NCI-H2029 treated with DMSO at 0.1 percent for 48 hours (cell line): ENCODE measurements at places on chromosomes 2 and 18.

DNA sequence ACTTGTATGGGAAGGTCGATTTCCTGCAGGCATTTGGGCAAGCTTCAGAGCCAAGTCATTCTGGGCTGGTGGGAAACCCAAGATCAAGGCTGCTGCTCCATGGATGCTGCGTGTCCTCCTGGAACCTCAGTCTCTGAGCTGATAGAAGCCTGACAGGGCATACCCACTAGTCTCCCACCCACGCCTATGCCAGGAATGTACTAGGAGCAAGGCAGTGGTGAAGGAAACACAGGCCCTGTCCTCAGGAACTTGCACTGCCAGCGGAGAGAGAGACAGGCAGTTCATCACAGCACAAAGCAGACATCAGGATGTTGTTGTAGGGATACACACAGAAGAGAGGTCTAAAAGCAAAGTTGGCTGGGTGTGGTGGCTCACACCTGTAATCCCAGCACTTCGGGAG is 84.2 kb downstream of the PLB1 start:
- no peak for DNase-seq

- DNase-seq: no peak
Measured at GRCh38 chr18:61664419-61665084, 228.3 kb downstream of the RNF152 start.

DNA sequence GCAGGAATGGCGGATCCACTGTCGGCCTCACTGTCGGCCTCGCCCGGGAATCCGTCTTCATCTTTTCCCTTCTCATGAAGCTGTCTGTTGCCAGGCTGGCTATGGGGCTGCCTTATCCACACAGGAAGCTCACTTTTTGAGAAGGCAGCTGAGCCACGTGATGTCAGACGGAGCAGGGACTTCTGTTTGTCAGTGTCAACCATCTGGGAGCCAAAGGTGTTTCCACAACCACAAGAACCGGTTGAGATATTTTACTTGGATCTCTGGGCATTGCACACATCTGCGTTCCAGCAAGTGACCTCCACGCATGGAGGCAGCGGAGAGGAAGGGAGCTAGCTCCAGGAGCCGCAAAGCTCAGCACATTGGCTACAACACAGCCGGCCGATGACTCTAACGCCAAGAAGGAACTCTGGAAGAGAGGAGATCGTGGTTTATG is 27.4 kb upstream of the TAF1B start:
- DNase-seq: no peak

- DNase-seq: no peak
Measured at GRCh38 chr2:177881008-177881747, 191.4 kb downstream of the PDE11A start.

- DNase-seq: no peak
Measured at GRCh38 chr2:128612628-128613027, 294.0 kb upstream of the HS6ST1 start.

DNA sequence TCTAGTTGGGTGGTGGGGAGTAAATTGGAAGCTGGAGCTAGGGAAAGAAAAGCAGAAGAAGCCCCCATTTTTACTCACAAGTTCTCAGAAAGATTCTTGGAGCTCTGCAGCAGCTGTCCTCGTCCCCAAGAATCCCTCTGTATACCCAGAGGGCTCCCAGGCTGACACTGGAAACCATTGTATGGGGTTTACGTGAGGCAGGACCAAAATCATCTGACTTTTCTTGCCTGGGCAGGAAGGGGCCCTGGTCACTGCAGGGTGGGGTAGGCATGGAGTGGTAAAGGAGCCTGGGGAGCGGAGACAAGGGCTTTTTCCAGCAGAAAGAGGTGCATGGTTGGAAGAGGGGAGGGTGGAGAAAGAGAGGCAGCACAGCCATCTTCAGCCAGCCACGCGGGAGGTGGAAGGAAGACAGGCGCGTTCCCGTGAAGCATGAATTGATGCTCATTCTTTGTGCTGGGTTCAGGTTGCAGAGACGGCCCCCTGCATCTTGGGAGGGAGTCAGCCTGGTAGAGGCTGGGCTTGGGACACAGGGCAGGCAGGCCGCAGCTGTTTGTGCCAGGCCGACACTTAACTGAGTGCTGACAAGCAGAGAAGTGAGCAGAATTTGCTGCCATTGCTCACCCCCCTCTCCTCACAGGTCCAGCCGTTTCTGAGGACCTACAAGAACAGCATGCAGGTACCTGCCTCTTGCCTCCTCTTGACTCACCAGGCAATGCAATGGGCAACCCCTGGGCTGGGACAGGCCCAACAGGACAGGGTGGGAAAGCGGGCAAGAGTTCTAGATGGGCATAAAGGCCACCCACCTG is 94.8 kb downstream of the PLB1 start:
- no peak for DNase-seq

GRCh38 chr18:74876630-74877243 is 279.1 kb downstream of the ZNF407 start:
- no peak for DNase-seq

- DNase-seq: no peak
Measured at GRCh38 chr2:46876741-46877384, 38.7 kb downstream of the MCFD2 start.

DNA sequence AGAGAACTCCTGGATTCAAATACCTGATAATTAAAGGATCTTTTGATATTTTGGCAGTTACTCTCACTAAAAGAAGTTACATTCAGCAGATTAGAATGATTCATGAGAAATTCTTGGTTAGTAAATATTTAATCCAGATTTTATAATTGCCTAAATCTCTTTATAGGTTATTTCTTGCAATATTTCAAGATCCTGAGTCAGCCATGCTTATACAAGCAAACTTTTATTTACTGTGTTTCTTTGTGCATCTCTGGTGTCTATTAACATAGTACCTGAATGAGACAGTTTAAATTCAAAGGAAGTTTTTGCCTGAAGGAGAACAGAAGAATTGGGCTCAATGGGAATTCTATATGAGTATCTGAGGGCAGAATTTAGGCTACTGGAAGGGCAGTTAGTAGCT is 249.3 kb downstream of the ERBB4 start:
- DNase-seq: no peak

DNA sequence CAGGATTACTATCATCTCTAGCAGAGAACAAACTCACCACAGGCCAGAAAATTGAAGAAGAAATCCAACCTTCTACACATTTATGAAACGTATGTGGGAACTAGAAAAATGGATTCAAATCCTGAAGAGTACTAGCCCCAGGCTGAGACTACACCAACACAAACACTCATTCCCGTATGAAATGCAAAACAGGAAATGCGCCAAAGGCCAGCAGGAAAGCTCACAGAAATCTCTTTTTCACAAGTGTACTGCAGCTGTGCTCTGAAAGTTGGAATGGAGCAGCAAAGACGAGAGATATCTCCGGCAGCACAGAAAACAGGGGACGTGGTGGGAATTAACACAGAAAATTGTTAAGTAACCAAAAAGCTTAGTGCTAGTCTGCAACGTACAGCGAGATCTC is 913.5 kb downstream of the TDRD15 start:
- no peak for DNase-seq

GRCh38 chr2:161988589-161988988 is 85.4 kb downstream of the DPP4 start:
- DNase-seq: no peak

DNA sequence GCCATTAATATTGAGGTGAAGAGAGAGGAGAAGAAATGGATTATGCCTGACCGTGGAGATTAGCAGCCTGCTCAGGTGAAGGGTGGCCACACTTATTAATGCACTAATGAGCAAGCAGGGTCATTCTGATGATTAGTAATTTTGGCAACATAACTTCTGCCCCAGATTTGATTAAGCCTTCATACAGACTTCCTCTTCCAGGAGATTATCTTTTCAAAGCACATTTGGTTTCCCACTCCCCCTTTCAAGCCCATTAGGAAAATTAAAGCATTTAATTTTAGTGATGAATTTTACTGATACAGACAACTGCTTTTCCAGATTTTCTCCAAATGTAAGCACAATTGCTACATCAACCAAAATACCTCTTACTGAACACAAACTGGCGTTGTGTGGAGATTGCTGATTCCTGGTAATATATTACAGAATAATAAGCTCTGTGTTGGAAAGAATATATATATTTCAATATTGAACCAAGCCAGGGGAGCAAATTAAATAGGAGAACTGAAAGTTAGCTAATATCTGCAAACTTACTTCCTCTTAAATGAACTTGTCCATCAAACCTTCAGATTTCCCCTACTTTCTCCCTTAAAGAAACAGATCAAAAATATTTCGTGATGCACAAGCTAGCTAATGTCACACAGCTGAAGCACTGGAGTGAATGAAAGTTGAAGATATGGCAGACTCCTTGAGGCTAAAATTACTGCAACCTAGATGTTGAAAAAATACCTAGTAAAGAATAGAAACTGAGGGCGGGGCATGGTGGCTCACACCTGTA is 140.8 kb downstream of the FAM210A start:
- DNase-seq: no peak

DNA sequence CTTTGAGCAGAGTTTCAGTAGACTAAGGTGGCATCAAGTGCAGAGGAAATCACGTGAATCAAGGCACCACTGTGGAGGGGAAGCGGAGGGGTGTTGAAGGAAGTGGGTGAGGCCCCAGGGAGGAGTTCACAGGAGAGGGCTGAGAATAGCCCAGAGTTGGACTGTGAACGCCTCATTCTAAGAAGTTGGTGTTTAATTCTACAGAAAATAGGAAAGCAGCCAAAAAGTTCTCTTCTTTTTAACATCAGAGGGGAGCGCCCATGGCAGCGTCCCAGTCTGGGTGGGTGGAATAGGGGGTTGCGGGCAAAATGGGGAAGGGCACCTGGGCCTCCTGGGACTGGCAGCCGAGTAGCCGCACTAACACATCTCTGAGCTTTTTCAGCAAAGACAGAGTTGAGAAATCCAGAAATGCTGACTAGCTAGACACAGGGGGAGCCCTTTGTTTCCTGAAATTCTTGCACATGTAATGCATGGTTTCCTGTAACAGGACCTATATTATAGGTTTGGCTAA is 97.0 kb downstream of the NEB start:
- DNase-seq: no peak
